Fibroblast of lung (primary cell): ENCODE measurements at places on chromosomes 1 and 21.

GRCh38 chr1:22646384-22646783 lies 3.0 kb downstream of the C1QC start:
- peak; percentile 16 for DNase-seq
- H3K4me1 ChIP-seq, result no peaks in the 10 kb centered on the region
- no peak overlapping the region for H3K27ac ChIP-seq
- H3K27me3 ChIP-seq, result no peaks in the 10 kb centered on the region
- no peaks in the 10 kb centered on the region for H3K36me3 ChIP-seq

- DNase-seq, result peak; percentile 28
- no peak overlapping the region for H3K27ac ChIP-seq
- no peak overlapping the region for H3K4me3 ChIP-seq
- no peaks in the 10 kb centered on the region for H3K36me3 ChIP-seq
- H3K4me1 ChIP-seq, result no peaks in the 10 kb centered on the region
- peaks cover 18% of the 10 kb centered on the region for H3K27me3 ChIP-seq
Measured at GRCh38 chr1:41371630-41372599, 10.7 kb downstream of the FOXO6 start.

DNA sequence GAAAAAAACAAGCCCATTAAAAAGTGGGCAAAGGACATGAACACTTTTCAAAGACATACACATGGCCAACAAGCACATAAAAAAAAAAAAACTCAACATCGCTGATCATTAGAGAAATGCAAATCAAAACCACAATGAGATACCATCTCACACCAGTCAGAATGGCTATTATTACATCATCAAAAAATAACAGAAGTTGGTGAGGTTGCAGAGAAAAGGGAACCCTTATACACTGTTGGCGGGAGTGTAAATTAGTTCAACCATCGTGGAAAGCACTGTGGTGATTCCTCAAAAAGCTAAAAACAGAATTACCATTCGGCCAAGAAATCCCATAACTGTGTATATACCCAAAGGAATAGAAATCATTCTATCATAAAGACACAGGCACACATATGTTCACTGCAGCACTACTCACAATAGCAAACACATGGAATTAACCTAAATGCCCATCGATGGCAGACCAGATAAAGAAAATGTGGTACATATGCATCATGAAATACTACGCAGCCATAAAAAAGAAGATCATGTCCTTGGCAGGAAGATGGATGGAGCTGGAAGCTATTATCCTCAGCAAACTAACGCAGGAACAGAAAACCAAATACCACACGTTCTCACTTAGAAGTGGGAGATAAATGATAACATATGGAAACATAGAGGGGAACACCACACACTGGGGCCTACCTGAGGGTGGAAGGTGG lies 70.1 kb downstream of the INTS7 start:
- no peaks in the 10 kb centered on the region for H3K4me1 ChIP-seq
- H3K27ac ChIP-seq, result no peak overlapping the region
- H3K27me3 ChIP-seq, result no peaks in the 10 kb centered on the region
- no peak overlapping the region for H3K4me3 ChIP-seq
- no peak for DNase-seq
- no peaks in the 10 kb centered on the region for H3K36me3 ChIP-seq

GRCh38 chr21:41065539-41065938 lies 102.4 kb upstream of the BACE2 start:
- H3K27me3 ChIP-seq, result no peaks in the 10 kb centered on the region
- H3K27ac ChIP-seq, result no peak overlapping the region
- H3K4me1 ChIP-seq, result no peaks in the 10 kb centered on the region
- no peaks in the 10 kb centered on the region for H3K36me3 ChIP-seq

DNA sequence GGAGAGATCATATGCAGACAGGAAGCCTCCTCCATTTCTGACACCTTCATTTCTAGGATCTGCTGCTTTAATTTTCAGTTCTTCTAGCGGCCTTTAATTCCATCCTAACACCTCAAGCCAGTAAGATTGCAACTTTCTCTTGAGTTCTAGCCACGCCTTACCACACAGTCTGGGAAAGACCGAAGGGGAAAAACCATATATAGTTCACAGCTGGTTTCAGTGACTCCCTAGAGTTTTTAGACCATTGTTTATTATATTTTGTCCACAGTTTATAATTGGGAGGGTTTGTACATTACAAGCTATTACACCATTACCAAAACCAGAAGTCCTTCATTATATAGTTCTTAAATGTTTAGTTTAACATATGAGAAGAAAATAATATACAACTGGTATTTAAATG lies 37.5 kb downstream of the DPH5 start:
- H3K4me3 ChIP-seq, result no peak overlapping the region
- H3K4me1 ChIP-seq, result peaks cover 9% of the 10 kb centered on the region
- H3K36me3 ChIP-seq, result no peaks in the 10 kb centered on the region
- DNase-seq, result peak; percentile 95
